ENCODE measurements at places on chromosomes 11 and 22.

DNA sequence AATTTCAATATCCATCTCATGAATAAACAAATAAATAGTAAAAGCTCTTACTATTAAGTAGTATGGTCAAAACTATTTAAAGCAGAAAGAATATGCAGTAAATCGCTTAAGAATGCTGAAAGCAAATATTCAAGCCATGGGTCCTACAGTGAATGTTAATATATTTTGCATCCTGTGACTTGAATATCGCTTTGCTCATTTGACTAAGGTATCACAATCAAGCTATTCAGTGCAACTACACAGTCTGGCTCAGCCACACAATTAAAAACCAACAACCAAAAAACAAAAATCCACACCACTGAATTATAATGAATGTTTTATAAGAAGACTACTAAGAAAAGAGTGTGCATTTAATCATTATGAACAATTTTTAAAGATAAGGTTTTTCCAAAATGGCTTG, 45.3 kb downstream of the RAB6A start:
- DNase-seq, result no peak

- no peak for DNase-seq
Observed at GRCh38 chr11:12998336-12998735, 10.8 kb upstream of the RASSF10 start.

DNA sequence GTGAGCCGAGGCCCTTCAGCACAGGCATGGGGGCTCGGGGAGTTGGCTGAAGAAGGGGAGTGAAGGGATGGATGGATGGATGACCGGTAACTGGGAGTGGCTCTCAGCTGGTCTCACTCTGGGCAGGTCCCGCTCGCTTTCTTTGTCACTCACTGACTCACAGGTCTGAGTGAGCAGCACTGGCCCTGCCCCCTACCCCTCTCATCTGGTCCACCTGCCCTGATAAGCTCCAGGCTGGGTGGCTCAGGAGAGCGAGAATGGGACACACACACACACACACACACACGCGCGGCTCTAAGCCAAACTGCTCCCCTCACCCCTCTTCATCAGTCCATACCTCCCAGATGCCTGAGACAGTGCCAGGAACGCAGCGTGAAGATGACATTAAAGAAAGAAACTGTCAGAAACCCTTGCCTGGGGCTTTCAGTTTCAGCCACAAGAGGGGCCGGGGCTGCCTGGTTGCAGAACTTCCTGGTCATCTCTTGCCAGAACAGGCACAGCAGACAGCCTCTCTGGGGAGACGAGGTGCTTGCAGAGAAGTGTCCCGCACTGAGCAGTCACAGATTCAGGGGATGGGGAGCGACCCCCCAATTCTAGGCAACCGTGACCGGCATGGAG, 16.5 kb upstream of the SHISAL1 start:
- no peak for DNase-seq

GRCh38 chr22:29314537-29315285, 786 bp downstream of the RASL10A start:
- no peak for DNase-seq

- no peak for DNase-seq
Observed at GRCh38 chr11:28542561-28542960, 434.4 kb downstream of the METTL15 start.

DNA sequence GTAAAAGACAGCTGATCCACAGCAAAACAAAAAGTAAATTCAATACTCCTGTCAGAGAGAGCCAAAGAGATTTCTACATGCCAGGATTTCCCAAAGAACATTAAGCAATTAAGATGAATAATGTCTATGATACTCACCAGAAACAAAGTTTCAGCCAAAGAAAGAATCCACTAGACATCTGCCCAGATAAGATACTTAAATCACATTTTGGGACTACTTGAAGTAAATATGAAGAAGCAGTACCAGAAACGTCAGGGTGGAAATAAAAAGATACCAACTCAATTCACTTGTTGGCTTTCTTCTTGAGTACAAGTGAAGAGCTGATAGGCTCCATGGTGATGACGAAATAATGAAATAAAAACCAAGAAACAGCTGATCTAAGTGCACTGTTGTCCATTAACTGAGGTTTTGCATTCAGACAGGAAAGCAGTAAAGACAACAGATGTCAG, 31.6 kb upstream of the ARHGAP32 start:
- no peak for DNase-seq

DNA sequence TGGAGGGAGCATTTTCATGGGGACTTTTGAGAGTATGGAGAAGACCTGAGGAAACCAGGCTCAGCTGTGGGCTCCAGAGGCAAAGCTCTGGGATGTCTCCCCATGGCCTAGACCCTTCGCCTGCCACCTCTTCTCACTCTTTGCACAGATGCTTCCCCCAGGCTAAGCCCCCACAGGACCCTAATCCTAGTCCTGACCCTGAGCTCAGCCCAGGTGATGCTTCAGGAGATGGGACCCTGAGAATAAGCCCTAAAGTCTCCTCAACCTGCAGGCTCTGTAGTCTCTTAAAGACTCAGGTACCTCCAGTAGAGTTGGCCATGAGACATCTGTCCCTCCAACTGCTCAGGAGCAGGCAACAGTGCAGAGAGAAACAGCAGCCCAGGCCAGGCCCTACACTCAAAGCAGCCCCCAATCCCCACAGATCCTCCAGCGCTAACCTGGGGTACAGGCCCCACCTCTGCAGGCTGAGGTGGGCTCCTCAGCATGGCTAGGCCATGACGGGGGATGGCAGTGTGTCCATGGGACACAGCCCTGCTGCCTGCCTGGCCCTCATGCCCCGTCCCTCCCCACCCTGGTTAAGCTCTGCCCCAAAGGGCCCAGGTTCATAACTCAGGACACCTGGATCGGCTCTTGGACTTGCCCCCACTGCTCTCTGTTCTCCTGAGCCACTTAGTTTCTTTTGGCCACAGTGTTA, 39.4 kb downstream of the GGTLC2 start:
- no peak for DNase-seq

- no peak for DNase-seq
Observed at GRCh38 chr22:49251371-49251770, 576.3 kb downstream of the BRD1 start.

- DNase-seq, result no peak
Observed at GRCh38 chr11:92707173-92707619, 262.3 kb upstream of the MTNR1B start.

All from kidney glomerular epithelial cell (primary cell).